CD4-positive, alpha-beta T cell treated with Interleukin-17A for 1 hour (primary cell): ENCODE measurements at places on chromosomes 1 and 21.

GRCh38 chr1:113517983-113518382, 127.7 kb downstream of the MAGI3 start:
- DNase-seq = no peak

DNA sequence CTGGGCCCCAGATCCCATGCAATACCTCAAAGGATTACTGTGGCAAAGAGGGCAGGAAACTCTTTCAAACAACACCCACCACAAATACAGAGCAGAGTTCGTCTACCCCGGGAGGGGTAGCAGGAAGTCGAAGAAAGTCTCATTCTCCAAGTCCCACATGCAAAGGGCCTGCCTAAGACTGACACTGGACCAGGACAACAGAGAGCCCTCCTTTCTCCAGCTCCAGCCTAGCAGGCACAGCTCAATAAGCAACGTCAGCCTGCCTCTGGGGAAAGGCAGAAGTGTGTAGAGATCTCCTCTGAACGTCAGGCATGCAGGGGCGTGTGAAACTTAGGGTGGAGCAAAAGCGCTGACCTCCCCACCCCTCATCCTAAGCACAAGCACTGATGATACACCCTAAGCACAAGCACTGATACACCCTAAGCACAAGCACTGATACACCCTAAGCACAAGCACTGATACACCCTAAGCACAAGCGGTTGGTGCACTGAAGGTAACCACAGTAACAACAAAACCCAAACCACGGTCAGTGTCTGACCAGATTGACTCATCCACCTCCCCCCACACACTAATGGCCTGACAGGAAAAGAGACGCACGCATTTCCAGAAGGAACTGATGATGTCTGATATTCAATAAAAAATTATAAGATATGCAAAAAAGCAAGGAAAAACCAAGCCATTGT, 1.3 kb downstream of the KRTAP12-3 start:
- peak; percentile 49 for DNase-seq

- DNase-seq = no peak
Measured at GRCh38 chr1:10735563-10736305, 60.7 kb downstream of the CASZ1 start.

- DNase-seq = peak; percentile 29
Measured at GRCh38 chr1:59316497-59317128, 19.7 kb downstream of the FGGY start.

GRCh38 chr1:213277036-213277435, 226.0 kb downstream of the RPS6KC1 start:
- no peak for DNase-seq

DNA sequence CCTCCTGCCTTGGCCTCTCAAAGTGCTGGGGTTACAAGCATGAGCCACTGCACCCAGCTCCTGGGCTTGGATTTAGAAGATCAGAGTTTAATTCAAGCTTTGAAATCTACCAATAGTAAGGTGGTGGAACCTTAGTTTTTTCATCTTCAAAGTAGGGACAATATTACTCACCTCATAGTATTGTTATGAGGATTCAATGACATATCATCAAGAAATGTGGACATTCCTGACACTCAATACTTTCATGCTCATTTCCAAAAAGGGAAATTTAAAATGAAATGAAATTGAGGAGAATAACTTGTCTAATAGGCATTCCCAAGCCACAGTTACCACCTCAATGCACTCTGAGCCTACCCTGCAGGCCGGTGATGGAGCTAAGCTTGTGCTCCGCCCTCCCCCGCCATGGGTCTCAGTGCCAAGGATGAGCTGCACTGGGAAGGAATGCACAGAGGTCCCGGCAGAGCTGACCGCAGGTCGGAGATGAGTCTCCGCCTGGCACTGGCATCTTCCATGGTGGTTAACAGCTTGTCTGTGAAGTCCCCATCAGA, 56.5 kb upstream of the BCAR3 start:
- no peak for DNase-seq

GRCh38 chr1:14553711-14554110, 44.8 kb upstream of the KAZN start:
- DNase-seq = no peak

DNA sequence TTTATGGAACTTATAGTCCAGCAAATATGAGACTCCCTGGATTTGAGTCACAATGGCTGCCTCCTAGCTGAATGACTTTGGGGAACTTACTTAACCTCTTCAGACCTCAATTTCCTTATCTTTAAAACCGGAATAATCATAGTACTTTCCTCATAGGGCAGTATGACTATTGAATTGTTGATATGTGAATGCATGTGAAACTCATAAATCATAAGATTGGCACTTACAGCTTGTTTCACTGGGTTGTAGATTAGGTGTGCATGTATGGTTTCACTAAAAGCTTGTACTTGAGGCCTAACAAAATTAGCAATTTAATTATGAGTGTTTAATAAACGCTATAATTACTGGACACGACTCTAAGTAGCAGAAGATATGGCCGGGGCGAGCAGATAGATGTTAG, 72.5 kb downstream of the ST6GALNAC5 start:
- no peak for DNase-seq

- DNase-seq = peak; percentile 8
Measured at GRCh38 chr1:212620293-212620692, 11.7 kb downstream of the ATF3 start.

DNA sequence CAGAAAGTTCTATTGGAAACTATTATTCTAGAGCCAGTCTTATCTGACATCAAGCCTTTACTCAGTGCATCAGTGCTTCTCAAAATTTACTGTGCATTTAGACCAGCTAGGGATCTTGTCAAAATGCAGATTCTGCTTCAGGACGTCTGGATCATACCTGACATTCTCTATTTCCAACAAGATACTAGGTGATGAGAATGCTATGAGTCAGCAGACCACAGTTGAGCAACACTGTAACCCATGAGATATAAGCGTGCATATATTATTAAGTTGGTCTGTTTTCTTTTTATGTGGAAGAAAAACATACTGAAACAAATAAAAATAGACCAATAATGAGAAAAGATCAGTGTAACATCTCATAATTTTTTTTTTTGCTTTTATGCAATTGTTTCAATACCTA, 40.4 kb upstream of the KCNH1 start:
- no peak for DNase-seq
